ENCODE measurements at places on chromosomes 1 and 21.
A peak's percentile ranks its signal among the peaks of the same experiment; 100 is the strongest.

- no peak for DNase-seq
Observed at GRCh38 chr1:236997361-236997760, 6.9 kb downstream of the MT1HL1 start.

DNA sequence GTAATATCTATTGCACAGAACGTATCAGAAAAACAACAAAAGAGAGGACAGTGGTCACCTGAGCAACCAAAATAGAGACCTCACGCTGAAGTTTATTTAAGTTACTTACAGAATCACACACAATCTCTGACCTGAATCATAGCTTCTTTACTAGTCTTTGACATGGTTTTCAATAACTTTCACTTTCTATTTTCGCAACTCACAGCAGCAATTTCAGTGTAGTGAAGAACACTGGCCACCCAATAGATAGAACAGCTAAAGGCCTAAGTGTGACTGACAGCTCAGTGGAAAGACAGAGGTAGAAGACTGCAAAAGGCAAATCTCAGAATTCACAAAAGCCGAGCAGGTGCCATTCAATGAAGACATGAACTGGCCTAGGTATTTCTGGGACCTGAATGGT lies 435.6 kb upstream of the CHRM3 start:
- no peak for DNase-seq

- DNase-seq = no peak
Observed at GRCh38 chr1:202708456-202709275, 1.6 kb downstream of the SYT2 start.

GRCh38 chr1:144101397-144102045 lies 129.7 kb upstream of the FAM72C start:
- DNase-seq = no peak

DNA sequence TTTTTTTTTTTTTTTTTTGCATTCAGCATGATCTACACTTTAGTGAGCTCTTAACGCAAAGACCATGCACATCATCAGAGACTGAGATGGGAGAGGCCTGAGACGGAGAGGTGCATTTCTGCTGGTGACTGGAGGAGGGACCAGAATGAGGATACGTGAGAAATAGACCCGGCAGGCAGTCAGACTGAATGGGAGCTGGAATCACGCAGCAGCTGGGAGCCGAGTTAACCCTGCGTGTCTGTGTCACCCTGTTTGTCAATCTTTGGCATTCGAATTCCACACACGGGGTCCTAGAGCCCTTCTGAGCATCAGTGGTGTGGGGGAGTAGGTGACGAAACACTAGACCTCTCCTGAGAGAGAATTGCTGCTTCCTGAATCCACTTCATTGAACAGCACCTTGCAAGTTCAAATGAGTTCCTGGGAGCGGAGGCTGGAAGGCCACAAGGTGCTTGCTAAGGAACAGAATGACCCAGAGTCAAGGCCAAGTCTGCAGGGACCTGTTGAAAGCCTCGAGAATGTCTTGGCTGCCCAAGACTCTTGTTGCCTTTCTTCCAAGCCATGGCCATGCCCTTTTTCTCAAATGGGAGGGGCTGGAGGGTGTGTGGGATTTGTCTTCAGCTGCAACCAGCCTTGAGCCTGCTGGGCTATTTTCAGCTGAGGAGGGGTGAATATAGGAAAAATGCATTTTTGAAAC lies 123.3 kb downstream of the CNIH3 start:
- DNase-seq = no peak

DNA sequence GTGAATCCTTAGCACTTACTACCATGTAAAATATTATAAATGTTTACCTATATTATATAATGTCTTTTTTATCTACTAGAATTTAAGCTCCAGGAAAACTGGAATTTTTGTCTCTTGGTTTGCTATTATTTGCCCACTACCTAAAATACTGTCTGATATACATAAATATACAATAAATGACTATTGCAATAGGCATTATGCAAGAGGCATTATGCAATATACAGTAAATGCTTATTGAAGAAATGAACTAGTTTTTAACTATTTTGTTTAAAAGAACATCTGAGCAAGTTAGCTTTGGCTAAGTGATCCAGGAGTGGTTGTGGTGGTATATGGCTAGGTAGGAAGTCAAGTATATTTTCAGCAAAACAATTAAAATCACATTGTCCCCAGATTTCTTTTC lies 640.2 kb upstream of the PKN2 start:
- DNase-seq = no peak

DNA sequence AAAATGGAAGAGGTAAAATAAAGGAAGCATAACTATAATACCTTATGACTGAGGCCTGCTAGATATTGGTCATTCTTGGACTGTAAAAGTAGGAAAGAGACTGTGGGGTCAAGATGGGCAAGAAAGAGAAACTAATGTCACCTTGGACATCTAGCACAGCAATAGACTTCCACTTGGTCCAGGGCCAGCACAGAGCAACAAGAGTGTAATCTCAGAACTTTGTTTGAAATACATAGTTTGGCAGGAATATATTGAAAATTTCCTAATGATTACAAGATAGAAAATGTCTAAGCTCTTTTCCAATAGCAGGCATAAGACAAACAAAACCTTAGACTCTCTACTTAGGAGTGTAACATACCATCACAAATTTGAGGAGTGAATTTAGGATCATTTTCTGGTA lies 4.6 kb downstream of the LRRC8C start:
- DNase-seq = no peak

DNA sequence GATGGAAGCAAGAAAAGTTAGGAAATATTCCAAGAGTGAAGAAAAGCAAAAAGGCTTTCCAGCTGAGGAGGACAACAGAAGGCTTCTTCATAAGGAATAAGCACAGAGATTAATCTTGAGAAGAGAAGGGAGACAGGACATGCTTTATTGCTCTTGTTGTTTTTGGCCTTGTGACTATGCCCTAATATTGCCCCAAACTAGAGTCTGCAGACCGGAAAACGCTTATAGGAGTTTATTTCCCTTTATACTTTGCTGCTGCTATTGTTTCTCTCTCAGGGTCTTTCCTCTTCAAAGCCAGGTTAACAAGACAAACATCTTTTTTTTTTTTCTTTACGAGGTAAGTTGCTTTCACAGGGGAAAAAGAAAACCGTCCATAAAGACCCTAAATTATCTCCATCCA lies 991.4 kb downstream of the ADGRL2 start:
- DNase-seq = no peak

DNA sequence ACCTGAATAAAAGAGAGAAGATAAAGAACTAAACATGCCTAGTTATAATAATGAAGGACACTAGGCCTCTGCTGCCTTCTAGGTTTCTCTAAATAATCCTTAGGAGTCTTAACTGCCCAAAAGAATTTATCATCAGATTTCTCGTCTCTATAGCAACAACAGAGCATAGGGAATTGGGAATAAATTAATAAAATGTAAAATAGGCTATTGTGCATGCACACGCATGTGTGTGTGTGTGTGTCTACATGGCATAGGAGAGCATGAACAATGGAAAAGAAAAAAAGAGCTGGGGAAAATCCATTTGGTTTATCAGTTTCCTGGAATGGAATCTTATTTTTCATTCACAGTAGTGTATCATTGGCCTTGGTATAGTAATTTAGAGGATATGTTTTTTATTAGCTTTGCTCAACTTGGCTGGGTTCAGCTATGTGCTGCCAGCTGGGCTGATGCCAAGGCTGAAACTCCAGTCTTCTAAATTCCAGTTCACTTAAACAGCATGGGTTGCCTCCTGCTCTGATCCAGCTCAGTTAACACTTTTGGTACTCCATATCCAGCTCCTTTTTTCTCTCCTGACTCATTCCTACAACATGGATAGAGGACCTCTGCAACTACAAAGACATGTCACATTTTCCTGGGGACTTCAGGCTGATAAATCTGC lies 80.6 kb upstream of the SLFNL1 start:
- DNase-seq = no peak

DNA sequence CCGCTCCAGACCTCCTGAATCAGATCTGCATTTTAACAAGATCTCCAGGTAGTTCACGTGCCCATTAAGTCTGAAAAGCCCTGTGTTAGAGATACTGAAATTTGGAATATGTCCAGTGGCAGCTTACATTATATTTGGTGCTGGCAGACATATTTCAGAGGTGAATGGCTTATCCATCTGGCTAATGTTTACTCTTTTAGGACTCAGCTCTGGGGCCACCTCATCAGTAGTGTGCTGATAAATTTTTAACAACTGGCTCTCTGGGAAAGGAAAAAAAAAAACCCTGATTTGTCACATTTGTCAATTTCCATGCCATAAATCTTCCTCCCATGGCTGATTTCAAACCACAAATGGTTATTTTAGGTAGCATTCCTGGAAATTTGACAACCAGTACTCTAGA lies 25.3 kb upstream of the SYT6 start:
- DNase-seq = no peak

DNA sequence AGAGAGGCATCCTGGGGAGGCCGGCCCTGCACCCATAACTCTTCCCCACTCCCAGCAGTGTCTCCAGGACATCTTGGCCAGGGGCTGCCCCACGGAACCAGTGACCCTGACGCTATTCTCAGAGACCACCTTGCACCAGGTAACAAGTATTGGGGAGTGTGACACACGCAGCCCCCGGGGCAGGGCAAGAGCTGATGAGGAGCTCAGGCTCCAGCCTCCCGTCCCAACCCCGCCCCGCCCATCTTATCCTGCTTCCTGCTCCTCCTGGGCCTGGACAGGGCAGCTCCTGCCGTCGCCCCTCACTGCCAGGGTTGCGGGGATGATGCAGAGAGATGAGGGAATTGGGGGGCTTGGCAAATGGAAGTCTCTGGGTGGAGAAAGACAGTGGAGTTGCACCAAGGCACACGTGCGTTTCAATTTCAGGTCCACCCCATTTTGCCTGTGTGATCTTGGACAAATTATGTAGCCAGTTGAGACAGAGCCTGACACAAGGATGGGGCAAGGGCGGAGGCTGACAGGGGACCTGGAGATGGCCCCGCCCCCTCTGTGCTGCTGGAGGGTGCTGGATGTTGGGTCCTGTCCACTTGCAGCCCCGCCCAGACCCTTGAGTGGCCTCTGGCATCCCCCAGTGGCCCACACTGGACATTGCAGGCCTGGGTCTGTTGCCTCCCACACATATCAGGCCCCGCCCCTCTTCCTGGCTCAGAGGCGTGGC lies 10.7 kb downstream of the CLCNKA start:
- DNase-seq = peak; percentile 77

DNA sequence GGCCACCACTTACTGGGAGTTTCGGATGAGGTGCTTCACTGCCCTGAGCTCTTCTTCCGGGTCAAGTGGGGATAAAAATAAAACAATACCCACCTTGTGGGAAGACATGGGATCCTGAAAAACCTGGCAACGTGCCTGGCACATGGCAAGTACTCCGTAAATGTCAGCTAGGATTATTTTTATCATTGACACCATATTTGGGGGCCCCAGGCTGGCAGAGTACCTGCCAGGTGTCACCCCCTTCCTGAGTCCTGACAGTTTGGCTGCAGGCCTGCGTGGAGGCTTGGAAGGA lies 9.2 kb upstream of the EPHA2 start:
- DNase-seq = no peak

DNA sequence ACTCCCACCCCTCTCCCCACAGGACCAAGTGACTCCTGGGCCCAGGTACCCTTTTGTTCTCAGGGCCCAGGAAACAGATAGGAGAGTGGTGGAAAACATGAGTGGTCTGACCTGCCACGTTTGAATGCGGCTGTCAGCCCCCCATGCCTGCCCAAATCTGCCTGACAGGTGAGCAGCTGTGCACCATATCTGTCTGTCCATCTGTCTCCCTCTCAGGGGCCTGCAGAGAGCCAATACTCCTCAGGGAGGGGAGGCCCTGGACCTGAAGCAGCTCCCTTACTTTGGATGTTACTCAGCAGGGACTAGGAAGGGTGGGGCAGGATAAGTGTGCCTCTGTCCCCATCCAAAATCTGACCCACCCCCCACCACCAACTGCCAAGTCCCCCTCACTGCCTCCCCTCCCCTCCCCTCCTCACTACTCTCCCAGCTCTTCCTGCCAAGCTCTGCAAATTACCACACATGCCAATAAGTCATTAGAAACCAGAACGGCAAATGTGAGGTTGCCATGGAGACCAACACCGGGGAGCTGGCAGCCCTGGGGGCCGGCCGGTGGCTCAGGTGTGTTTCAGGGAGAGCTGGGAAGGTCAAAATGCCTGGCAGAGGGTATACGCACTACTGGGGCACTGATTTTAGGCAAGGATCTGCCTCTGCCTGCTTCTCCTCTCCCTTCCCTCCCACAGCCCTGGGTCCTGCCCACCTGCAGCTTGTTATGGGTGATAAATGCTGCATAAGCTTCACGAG lies 11.5 kb downstream of the LRRN2 start:
- no peak for DNase-seq

- DNase-seq = no peak
Observed at GRCh38 chr1:220838578-220838977, 40.7 kb upstream of the HLX start.

- DNase-seq = no peak
Observed at GRCh38 chr1:89484092-89485038, 40.3 kb upstream of the LRRC8B start.

All from CD14-positive monocyte (primary cell).